Natural killer cell (primary cell): ENCODE measurements at places on chromosomes 3 and 15. TPM values are rescaled to one million over a fixed set of nuclear protein-coding genes. Genes with fewer than 3 reads are reported as not detected.

The COPS2 gene
- total RNA-seq = 89.3 TPM

The LAMB2 gene
- total RNA-seq = 0.75 TPM

The ANKUB1 gene
- total RNA-seq = not detected

The INKA1 gene
- not detected for total RNA-seq

The STRIT1 gene
- total RNA-seq = not detected

The SNTN gene
- total RNA-seq = not detected
